Liver (tissue), 10 donors: ENCODE measurements at places on chromosomes 1 and 21. TPM values are rescaled to one million over a fixed set of nuclear protein-coding genes. Genes with fewer than 3 reads are reported as not detected.
A peak's percentile ranks its signal among the peaks of the same experiment; 100 is the strongest.

GRCh38 chr21:44947111-44947929 is 7.5 kb downstream of the SLX9 start:
- H3K4me1 ChIP-seq, result peaks cover 3% of the 10 kb centered on the region
- H3K4me3 ChIP-seq, result no peak overlapping the region
- peak overlapping the region; percentile 9 for H3K27ac ChIP-seq

GRCh38 chr1:111212634-111213335 is 12.3 kb upstream of the DENND2D start:
- no peaks in the 10 kb centered on the region for H3K36me3 ChIP-seq
- H3K27me3 ChIP-seq, result no peaks in the 10 kb centered on the region
- no peaks in the 10 kb centered on the region for H3K4me1 ChIP-seq
- H3K4me3 ChIP-seq, result no peak overlapping the region

GRCh38 chr1:29812408-29813135 is 576.2 kb downstream of the PTPRU start:
- peaks cover 2% of the 10 kb centered on the region for H3K27me3 ChIP-seq
- H3K4me3 ChIP-seq, result no peak overlapping the region
- no peak overlapping the region for H3K27ac ChIP-seq
- DNase-seq, result no peak
- H3K4me1 ChIP-seq, result no peaks in the 10 kb centered on the region

DNA sequence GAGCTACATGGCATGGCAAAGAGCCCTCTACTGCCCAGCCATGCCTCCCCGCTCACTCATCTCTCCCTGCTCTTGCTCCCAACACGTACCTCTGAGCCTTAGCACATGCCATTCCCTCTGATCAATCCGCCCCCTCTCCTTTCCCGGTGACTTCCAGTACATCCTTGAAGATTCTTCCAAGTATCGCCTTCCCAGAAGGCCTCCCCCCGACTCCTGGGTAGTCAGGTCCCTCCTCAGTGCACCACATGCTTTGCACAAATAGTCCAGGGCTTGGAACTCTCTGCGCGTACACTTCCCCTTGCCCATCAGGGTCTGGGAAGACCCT is 77.0 kb upstream of the IFFO2 start:
- no peaks in the 10 kb centered on the region for H3K27me3 ChIP-seq
- H3K27ac ChIP-seq, result peak overlapping the region; percentile 9
- DNase-seq, result no peak
- no peaks in the 10 kb centered on the region for H3K36me3 ChIP-seq

GRCh38 chr1:41672641-41673361 is 188.3 kb upstream of the EDN2 start:
- H3K27ac ChIP-seq, result no peak overlapping the region
- no peaks in the 10 kb centered on the region for H3K4me1 ChIP-seq
- no peaks in the 10 kb centered on the region for H3K27me3 ChIP-seq
- no peaks in the 10 kb centered on the region for H3K36me3 ChIP-seq
- DNase-seq, result no peak

DNA sequence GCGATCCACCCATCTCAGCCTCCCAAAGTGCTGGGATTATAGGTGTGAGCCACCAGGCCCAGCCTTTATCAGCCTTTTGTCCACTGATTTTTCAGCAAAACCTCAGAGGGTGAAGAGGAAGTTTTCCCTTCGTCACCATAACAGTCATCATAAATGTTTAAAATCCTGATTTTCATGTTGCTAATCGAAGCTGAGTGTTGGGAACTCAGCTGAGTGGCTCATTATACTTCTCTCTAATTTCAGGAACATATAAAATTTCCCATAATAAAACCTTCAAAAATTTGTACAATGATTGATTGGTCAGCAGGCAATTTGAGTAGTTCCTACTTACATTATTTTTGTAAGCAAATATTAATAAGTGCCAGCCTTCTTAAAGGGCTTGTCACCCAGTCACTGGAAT is 31.8 kb upstream of the IFNGR2 start:
- no peak for DNase-seq
- no peaks in the 10 kb centered on the region for H3K4me1 ChIP-seq
- H3K4me3 ChIP-seq, result no peak overlapping the region
- H3K27me3 ChIP-seq, result no peaks in the 10 kb centered on the region
- H3K27ac ChIP-seq, result no peak overlapping the region

DNA sequence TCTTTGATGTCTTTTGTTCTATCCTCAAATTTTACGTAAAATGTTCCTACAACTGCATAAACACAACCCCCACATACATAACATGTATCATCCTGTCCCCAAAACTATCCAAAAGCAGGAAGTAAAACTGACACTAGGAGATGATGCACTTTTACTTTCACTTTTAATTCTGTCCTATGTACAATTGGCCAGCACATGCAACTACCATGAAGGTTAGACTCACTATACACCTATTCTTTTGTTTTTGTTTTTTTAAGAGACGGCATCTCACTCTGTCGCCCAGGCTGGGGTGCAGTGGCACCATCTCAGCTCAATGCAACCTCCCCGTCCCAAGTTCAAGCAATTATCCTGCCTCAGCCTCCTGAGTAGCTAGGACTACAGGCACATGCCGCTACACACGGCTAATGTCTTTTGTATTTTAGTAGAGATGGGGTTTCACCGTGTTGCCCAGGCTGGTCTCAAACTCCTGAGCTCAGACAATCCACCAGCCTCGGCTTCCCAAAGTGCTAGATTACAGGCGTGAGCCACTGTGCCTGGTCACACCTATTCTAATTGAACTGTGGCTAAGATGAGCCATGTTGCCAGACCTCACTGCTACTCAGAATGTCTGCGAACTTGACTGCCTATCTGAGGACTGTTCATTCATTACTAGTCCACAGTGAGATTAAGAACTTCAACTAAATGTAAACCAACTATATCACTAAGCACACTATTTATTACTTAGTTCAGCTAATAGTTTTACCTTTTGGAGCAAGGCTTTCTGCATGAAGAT is 48.0 kb downstream of the TOR3A start:
- H3K27me3 ChIP-seq, result no peaks in the 10 kb centered on the region
- peak overlapping the region; percentile 18 for H3K4me3 ChIP-seq
- peaks cover 6% of the 10 kb centered on the region for H3K4me1 ChIP-seq
- peak overlapping the region; percentile 67 for H3K27ac ChIP-seq
- DNase-seq, result no peak
- H3K36me3 ChIP-seq, result no peaks in the 10 kb centered on the region

- no peak overlapping the region for H3K27ac ChIP-seq
- no peak overlapping the region for H3K4me3 ChIP-seq
- H3K36me3 ChIP-seq, result no peaks in the 10 kb centered on the region
- DNase-seq, result no peak
- H3K4me1 ChIP-seq, result no peaks in the 10 kb centered on the region
Observed at GRCh38 chr1:203038217-203038741, 12.0 kb downstream of the PPFIA4 start.

DNA sequence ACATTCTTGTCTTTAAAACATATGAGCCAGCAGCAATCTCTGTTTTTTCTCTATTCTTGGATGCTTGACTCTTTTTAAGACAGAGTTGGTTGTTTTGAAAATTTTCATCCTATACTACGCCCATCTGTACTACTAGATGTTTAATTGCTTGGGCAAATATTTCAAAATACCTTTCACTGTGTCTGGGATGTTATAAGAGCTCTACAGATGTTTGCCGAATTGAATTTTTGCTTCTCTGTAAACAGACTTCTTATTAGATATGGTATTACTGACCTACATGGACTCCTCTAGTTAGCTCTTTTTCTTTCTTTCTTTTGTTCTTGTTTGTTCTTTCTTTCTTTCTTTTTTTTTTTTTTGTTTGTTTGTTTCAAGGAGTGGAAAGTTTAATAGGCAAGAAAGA is 345.1 kb downstream of the ST6GALNAC3 start:
- no peak overlapping the region for H3K27ac ChIP-seq
- no peaks in the 10 kb centered on the region for H3K27me3 ChIP-seq
- no peaks in the 10 kb centered on the region for H3K36me3 ChIP-seq
- H3K4me3 ChIP-seq, result no peak overlapping the region

DNA sequence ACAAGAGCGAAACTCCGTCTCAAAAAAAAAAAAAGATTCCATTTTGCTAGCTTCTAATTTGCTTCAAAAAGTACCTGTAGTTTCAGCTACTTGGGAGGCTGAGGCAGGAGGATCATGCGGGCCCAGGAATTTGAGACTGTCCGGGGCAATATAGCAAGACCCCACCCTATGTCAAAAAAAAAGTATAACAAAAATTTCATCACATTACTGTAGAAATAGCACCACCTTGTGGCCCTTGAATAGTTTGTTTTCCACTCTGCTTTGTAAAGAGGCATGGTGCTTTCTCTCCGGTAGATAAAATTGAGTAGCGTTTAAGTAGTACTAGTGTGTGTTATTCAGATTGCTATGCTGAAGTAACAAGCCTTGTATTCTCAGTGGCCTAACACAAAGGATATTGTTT is 18.2 kb upstream of the MSTO1 start:
- no peak for DNase-seq
- H3K4me1 ChIP-seq, result no peaks in the 10 kb centered on the region
- no peak overlapping the region for H3K4me3 ChIP-seq
- H3K27me3 ChIP-seq, result no peaks in the 10 kb centered on the region

ANGPTL3 gene
- polyA plus RNA-seq, result 238 TPM

ZNF683 gene
- not detected for polyA plus RNA-seq

GPR161 gene
- 0.46 TPM for polyA plus RNA-seq

DNAJC28 gene
- 0.83 TPM for polyA plus RNA-seq

SYCP1 gene
- not detected for polyA plus RNA-seq

MCOLN2 gene
- polyA plus RNA-seq, result 0.16 TPM

DDAH1 gene
- 42.7 TPM for polyA plus RNA-seq
